ENCODE measurements at places on chromosomes 12 and 14. TPM values are rescaled to one million over a fixed set of nuclear protein-coding genes. Genes with fewer than 3 reads are reported as not detected.

KLRC3 gene
- polyA plus RNA-seq, result not detected

CCDC197 gene
- 0.32 TPM for polyA plus RNA-seq

CLEC1A gene
- polyA plus RNA-seq, result 2.3 TPM

DNA sequence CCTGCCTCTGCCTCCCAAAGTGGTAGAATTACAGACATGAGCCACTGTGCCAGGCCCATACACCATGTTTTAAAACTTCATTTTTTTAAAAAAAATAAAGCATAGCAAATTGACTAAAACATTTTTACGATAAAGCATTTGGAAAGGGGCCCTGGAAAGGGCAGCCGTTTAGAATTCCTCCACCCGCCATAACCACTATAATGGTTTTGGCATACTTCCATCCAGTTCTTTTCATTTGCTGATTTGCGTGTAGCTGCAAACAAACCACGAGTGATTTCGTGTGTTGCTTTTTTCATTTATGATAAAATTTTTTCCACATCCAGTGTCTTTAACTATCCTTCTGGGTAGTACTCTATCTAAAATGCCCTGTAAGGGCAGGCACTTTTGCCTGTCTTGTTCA lies 91.8 kb upstream of the RIN3 start:
- no peak for DNase-seq

GPR68 gene
- polyA plus RNA-seq, result 0.75 TPM

- DNase-seq, result no peak
Measured at GRCh38 chr12:74890237-74890599, 319.4 kb downstream of the KCNC2 start.

- DNase-seq, result no peak
Measured at GRCh38 chr14:32984241-32984930, 45.7 kb downstream of the NPAS3 start.

NANOG gene
- polyA plus RNA-seq, result 0.61 TPM

All from hindlimb muscle (tissue), 1 donor.